ENCODE measurements at places on chromosomes 13 and 19. TPM values are rescaled to one million over a fixed set of nuclear protein-coding genes. Genes with fewer than 3 reads are reported as not detected.

The TNFRSF19 gene
- 49.0 TPM for polyA plus RNA-seq

GRCh38 chr19:5445561-5446055 is 9.6 kb upstream of the ZNRF4 start:
- no peak for DNase-seq

DNA sequence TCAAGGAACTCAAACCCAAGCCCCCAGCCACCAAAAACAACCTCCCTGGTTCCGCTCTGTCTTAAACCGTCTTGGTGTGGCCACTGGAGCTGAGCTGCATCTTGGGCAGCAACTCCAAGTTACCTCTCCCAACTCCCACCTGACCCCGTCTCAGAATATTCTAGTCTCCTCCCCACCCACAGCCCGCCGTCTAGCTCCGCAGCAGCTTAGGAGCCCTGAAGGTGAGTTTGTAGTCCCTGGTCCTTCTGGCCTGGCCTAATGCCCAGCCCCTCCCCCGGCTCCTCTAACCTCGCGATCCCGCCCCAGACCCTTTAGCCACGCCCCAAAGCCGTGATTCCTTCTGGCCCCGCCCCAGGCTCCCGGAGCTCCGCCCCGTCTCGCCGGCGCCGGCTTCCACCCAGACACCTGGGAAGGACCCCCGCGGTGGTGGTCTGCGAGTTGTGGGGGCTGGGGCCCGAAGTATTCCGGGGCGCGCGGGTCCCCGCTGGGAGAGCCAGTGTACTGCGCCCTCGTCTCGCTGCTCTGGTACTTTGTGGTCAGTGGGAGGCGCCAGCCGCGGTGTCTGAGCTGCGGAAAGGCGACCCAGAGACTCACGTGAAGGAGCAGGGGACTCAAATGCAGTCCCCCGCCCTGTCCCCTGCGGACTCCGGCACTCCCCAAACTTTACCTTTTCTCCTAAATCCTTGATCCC is 2.5 kb upstream of the LHB start:
- DNase-seq: no peak

DNA sequence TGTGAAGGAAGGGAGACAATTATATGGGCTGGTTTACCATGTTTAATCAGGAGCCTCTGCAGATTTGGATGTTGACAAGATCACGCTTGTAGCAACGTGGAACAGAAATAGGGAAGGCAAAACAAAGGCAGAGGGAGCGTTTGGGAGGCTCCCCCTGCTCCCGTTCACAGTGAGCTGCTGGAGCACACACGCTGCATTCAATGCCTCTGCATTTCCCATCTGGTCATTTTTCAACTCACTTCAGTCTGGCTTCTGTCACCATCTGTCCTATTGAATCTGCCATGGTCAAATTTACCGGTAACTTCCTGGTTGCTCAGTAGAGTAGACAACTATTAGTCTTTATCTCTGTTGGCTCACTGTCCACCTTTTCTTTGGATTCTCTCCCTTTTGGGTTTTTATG is 91.0 kb downstream of the NHLRC3 start:
- no peak for DNase-seq

DNA sequence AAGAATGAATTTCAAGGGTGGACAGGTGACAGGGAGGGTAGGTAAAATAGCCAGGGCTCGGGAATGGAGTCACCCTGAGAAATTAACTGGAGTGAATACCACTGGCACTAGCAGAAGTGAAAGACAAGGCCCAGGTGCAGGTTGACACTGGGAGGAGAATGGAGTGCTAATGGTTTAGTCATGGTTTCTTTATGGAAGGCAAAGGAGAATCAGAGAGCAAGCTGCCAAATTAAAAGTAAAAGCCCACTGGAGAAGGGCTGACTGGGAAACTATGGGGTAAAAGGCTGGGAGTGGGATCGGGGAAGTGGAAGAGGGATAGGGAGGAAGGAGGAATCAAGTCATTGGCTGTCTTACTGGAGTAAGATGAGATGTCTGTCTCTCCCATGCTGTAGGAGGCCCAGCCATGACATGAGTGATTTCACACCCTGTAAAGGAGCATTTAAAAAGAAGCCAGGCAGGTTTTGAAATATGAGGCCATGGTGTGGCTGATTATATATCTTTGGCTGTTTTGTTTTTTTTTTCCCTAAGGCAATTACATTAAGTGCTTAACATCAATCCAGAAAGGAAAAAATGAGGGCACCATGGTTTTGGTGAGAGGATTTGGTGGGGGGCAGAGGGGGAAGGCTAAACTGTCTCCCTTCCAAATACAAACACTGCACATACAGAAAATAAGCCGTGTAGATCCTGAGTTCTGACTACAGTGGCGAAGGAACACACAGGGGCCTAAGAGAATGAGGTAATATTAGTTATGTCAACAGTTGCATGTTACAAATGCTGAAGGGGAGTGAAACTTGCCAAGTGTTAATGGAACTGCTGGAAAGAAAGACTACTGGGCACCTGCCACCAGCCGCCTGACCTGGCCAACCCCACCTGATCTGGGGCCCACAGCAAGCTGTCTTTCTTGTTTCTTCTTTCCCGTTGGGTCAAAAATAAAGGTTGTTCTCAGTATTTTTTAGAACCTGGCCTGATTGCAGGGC is 183.5 kb upstream of the TSC22D1 start:
- no peak for DNase-seq

DNA sequence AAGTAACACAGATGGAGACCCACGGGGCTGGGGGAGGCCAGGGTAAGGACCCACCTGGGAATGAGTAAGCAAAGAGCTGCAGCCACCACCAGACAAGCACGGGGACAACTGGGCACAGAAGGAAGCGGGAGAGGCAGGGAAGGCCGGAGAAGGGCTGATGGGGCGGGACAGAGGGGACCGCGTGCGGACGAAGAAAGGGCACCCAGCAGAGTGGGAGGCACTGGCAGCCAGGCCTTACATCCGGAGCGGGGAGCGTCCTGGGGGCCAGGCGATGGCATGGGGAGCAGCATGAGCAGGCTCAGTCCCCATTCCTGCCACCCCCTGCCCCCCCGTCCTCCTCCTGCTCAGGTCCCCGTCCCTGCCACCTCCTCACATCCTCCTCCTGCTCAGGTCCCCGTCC is 3.0 kb downstream of the PROZ start:
- no peak for DNase-seq

- DNase-seq: no peak
These were observed 173.1 kb upstream of the RFC3 start for GRCh38 chr13:33644581-33645543.
